T-helper 22 cell (primary cell): ENCODE measurements at places on chromosomes 5 and 9.

- DNase-seq = no peak
Measured at GRCh38 chr5:171660434-171660833, 125.2 kb upstream of the SMIM23 start.

GRCh38 chr9:107569174-107569573, 79.6 kb upstream of the KLF4 start:
- DNase-seq = no peak

DNA sequence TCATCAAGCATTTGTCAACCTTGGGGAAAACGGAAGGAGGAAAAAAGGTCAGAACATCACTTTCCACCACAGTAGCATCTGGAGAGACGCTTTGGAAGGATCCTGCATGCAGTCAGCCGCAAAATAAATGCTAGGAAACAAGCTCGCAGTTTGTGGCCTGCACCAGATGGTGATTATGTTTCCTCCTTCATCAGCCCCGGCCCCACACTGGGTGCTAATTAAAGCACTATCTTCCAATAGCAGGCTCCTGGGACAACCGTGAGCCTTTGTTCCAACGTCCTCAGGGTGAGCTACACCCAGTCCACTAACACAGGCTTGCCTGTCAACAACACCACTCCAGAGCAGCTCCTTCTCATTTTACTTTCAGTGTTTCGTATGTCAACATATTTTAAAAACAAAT, 64.0 kb downstream of the RNF130 start:
- DNase-seq = no peak

DNA sequence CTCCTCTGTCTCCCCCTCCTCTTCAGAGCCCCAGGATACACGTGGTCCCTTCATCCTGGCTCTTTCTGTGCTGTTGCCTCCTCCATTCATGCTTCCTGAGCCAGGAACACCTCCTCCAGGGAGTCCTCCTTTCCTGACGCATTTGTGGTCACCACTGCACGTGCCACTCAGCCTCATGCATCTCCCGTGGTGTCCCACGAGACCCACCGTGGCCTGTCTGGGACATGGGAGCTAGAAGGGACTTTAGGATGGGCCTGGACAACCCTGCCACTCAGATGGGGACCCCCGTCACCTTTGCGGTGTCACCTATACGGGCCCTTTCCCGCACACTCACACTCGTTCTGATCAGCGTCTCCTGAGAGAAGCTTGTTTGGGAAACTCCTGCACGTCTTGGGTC, 6.7 kb downstream of the GLIPR2 start:
- no peak for DNase-seq

DNA sequence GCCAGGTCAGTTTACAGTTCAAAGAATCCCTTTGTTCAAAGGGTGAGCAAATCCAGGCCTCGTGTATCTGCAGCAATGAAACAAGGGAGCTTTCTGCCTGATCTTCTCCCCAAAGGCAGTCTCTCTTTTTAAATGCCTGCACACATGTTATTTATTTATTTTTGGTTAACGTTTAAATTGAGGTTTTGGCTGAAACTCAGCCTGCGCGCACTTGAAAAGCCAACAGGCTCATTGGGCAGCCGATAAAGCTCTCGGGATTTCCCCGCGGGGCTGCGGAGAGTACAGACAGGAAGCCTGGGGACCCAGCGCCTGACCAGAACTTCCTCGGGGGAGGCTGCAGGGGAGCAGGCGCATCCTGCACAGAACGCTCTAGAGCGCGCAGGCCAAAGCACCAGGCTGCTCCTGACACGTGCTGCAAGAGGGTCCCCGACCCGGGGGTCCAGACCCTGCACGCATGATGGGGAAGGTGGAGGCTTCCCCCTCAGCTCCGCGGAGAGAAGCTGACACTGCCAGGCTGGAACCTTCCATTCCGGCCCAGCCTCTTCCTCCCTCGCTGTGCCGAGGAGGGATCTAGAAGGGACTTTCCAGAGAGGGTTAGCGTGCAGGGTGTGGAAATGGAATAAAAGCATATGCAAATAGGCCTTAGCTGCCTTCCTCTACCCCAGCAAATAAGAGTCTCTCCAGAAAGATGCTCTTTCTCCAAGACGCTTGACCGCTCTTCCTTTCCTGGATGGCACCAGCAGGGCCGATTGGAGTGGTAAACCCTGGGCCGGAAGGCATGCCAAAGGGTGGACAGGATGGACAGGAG, 46.1 kb downstream of the PTTG1 start:
- DNase-seq = peak; percentile 79

GRCh38 chr9:116596646-116597045, 90.5 kb upstream of the TRIM32 start:
- no peak for DNase-seq

- DNase-seq = no peak
Measured at GRCh38 chr9:132797861-132798659, 80.0 kb downstream of the AK8 start.

GRCh38 chr5:43421450-43422133, 9.4 kb upstream of the CCL28 start:
- DNase-seq = no peak

- no peak for DNase-seq
Measured at GRCh38 chr5:143064676-143065075, 294.5 kb downstream of the ARHGAP26 start.

DNA sequence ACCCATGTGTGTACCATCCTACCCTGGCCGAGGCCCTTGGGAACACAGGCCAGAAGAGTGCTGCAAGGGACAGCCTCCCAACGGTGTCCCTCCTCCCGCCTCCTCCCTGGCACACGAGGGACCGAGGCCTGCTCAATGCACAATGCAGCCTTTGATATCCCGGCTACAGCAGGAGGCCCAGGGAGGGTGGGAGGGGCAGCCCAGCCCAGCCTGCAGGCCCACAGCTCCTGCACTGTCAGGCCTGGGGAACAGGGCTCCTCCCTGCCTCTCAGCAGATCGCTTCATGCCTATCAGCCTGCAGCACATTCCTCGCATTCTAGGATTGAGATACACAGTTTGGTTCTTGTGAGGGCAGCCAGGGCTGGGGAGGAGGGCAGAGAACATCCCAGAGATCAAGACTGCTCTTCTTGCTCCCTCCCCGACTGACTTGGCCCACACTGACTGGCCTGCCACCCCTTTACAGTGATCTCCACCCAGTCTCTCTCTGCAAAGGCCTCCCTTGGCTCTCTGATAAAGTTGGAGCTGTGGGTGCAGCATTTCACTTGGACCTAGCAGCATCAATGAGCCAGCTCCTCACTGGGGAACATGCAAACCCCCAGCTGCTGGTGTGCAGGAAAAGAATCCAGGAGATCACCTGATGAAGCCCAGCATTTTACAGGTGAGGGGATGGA, at the start of gene SH3TC2:
TSS of gene SH3TC2 (minus strand) at position 46 of the 671 bp plus-strand sequence. CDS start at position 6, 40 bp downstream.
- no peak for DNase-seq

DNA sequence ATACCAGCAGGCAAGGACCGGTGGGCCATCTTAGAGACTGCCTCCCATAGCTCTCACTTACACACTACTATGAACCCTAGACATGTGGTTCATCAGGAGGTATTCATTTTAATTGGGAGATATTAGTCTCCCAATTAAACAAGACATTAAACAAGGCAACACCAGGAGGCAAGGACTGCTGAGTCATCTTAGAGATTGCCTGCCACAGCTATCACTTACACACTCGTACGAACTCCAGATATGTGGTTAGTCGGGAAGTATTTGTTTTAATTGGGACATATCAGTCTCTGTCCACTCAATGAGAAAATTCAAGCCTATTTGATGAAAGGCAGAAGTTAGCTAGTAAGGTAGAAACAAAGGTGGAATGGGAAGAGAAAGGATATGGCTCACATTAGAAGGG, 343.9 kb downstream of the NFIB start:
- DNase-seq = no peak

- DNase-seq = no peak
Measured at GRCh38 chr9:75051285-75051684, 23.2 kb upstream of the CARNMT1 start.

- no peak for DNase-seq
Measured at GRCh38 chr9:38181232-38181631, 112.2 kb upstream of the SHB start.

GRCh38 chr5:123720955-123721354, 209.0 kb downstream of the CSNK1G3 start:
- DNase-seq = no peak

GRCh38 chr9:113580954-113581311, 117.4 kb downstream of the RGS3 start:
- no peak for DNase-seq

- DNase-seq = no peak
Measured at GRCh38 chr5:58156361-58156760, 303.5 kb downstream of the PLK2 start.

GRCh38 chr5:159937580-159937979, 21.3 kb downstream of the ADRA1B start:
- DNase-seq = no peak

GRCh38 chr5:90386099-90386710, 23.4 kb downstream of the CETN3 start:
- DNase-seq = no peak

DNA sequence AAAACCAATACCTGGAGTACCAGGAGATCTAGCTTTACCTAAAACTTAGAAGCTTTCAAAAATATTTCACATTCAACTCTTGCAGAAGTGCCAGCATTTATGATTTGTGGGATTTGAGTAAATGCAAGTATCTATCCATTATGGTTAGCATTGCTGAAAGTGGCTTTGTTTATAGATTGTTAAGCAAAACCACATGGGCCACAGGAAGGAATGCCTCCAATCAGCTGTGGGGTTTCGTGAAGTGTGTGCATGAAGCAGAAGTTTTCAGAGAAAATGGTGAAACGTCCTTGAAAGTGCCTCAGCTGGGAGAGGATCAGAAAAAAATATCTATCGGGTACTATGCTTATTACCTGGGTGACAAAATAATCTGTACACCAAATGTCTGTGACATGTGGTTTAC, 4.2 kb downstream of the LECT2 start:
- no peak for DNase-seq

DNA sequence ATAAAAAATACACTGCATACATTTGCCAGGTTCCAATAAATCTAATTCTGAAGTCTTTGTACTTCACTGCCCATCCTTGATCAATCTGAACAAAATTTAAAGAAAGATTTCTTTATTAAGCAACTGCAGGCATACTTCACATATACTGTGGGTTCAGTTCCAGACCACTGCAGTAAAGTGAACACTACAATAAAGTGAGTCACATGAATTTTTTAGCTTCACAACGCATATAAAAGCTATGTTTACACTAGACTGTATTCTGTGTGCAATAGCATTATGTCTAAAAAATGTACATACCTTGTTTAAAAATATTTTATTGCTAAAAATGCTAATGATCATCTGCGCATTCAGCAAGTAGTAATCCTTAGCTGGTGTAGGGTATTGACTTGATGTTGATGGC, 52.1 kb downstream of the SSBP2 start:
- no peak for DNase-seq

DNA sequence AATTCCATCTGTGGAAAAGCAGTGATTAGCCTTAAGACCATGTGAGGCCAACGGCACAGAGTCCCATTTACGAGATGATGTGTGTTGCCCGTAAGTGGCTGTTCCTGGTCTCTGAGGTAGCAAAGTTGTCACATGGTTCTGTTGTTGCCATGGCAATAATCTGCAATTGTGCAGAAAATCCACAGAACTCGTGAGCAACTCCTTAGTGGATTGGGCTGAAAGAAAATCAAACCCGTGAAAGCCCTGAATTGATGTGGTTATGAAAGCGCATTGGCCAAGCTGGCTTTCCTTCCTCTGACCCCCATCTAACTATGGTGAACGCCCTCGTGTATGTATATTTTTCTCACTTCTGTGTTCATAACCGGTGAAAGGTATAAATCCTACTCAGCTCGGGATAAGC, 614.7 kb downstream of the EBF1 start:
- no peak for DNase-seq

- DNase-seq = no peak
Measured at GRCh38 chr5:37710965-37711364, 128.9 kb downstream of the GDNF start.

DNA sequence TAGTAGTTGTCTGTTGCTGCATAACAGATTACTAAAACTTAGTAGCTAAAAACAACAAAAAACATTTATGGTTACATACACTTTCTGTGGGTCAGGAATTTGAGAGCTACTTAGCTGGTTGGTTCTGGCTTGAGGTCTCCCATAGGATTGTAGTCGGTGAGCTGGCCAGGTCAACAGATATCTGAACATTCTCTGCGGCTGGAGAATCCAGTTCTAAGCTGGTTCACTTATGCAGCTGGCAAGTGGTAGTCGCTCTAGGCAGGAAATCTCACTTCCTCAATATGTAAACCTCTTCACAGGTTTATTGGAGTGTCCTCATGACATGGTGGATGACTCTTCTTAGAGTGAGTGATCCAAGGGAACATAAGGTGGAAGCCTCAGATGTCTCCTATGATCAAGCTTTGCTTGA, 65.7 kb upstream of the TNFAIP8 start:
- DNase-seq = no peak

DNA sequence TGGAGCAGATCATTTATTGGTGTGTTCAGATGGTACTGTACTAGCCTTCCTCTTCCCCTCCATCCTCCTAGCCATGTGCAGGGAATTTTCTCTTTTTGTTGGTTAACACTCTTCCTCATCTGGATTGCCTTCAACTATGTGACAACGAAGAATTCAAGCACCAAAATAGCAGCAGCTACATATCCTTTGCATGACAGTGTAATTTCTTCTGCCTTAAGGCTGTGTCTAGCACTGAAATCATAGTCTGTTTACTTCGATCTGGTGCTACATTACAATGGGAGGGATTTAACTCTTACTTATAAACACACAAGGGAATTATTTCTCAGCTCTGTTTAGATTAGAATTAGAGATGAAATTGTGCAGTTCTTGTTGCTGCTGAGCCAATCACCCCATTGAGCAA, 260.4 kb downstream of the ARL15 start:
- DNase-seq = no peak

DNA sequence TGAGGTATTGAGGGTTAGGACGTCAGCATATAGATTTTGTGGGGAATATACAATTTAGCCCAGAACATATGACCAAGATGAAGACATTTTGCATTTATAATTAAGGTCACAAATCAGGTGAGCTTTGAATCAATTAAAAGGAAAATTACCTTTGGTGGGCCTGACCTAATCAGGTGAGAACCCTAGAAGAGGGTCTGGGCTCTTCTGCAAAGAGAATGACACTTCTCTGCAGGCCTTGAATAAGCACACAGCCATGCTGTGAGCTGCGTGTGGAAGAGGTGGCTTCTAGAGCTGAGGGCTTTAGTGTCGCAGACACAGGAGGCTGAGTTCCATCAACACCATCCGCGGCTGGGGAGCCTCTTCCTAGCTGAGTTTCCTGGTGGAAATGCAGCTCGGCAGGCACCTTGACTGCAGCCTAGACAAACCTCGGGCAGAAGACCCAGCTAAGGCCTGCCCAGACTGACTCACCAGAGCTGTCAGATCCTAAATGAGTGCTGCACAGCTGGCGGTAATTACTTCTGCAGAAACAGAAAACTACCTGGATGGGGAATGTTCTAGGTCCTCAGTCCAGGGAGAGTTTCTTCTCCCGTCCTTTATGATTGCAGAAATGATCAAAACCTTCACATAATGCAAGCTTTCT, 287.5 kb upstream of the IRX1 start:
- no peak for DNase-seq

GRCh38 chr5:168273056-168273980, 18.1 kb upstream of the WWC1 start:
- no peak for DNase-seq
